ENCODE measurements at places on chromosomes 3 and 15. TPM values are rescaled to one million over a fixed set of nuclear protein-coding genes. Genes with fewer than 3 reads are reported as not detected.

DNA sequence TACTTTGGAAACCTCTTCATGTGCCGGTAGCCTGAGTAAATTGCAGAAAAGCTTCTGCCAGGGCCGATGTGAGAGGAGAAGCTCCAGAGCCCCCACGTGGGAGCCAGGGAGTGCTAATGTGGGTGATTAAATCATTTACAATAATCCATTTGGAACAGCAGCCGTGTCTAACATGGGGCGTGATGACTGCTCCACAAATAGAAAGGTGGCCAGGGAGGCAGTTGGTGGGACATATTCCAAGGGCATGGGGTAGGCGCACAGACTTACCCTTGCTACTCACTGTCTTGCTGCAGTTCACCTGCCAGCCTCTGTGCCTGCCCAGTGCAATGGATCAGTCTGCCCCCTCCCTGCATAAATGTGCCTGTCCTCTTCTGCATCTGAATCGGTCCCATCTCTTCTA, 39.3 kb upstream of the INSYN1 start:
- no peak for DNase-seq

DNA sequence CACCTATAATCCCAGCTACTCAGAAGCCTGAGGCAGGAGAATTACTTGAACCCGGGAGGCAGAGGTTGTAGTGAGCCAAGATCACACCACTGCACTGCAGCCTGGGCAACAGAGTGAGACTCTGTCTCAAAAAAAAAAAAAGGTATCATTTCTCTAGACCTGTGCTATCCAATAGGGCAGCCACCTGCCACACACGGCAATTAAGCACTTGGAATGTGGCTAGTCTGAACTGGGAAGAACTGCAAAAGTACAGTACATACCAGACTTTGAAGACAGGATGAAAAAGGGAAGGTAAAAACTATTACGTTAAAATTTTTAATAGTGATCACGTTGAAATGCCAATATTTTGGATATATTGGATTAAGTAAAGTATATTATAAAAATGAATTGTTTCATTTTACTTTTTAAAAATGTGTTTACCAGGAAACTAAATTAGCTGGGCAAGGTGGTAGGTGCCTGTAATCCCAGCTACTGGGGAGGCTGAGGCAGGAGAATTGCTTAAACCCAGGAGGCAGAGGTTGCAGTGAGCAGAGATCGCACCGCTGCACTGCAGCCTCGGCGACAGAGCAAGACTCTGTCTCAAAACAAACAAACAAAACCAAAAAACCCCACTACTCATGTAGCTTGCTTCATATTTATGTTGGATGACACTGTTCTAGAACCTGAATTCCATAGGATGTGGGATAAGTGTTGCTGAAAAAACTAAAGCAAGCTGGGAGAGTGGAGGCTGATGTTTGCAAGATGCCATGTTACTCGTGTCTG, 2.3 kb downstream of the CYP8B1 start:
- DNase-seq: no peak

- DNase-seq: peak; percentile 97
Measured at GRCh38 chr15:90387534-90388461, at the start of gene IQGAP1. TSS of gene IQGAP1 (plus strand) at chr15:90388242. CDS start at chr15:90388342, 100 bp downstream.

DNA sequence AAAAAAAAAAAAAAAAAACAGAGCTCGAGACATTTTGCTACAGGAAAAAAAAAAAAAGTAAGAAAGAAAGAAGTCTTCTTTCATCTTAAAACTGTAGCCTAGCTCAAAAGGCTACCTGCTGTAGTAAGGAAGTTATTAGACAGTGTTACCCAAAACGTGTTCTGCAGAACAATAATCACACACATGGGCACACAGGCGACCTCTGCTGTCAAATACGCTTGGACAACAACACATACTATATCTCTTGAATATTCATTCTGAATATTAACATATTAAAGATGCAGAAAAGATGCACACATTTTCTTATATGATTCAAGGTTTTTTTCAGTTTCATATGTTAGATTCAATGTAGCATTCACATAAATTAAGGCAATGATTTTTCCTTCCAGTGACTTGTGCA, 215.8 kb downstream of the ROBO1 start:
- DNase-seq: no peak

Gene CILP
- total RNA-seq: 0.03 TPM

Data from GM23338 (cell line).